ENCODE measurements at places on chromosomes 16 and 17.

GRCh38 chr16:67260426-67261063 is 11.8 kb downstream of the SLC9A5 start:
- DNase-seq: peak; percentile 37

- peak; percentile 66 for DNase-seq
These were observed 43.6 kb downstream of the NOS2 start for GRCh38 chr17:27756467-27757371.

DNA sequence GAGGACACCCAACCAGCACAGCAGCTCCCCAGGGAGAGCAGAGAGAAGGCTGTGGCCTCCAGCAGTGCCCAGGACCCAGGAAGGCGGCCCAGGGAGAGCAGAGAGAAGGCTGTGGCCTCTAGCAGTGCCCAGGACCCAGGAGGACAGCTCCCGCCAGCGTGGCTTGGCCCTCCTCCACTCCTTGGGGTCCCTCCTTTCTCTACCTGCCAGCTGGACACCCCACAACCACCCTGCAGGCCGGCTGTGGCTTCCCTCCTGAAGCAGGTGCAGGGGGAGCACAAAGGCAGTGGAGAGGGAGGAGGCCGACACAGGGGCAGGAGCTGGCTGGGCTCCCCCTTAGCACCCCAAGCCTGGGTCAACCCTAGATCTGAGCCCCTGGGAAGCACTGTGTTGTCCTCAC is 54.1 kb upstream of the FASN start:
- DNase-seq: no peak

DNA sequence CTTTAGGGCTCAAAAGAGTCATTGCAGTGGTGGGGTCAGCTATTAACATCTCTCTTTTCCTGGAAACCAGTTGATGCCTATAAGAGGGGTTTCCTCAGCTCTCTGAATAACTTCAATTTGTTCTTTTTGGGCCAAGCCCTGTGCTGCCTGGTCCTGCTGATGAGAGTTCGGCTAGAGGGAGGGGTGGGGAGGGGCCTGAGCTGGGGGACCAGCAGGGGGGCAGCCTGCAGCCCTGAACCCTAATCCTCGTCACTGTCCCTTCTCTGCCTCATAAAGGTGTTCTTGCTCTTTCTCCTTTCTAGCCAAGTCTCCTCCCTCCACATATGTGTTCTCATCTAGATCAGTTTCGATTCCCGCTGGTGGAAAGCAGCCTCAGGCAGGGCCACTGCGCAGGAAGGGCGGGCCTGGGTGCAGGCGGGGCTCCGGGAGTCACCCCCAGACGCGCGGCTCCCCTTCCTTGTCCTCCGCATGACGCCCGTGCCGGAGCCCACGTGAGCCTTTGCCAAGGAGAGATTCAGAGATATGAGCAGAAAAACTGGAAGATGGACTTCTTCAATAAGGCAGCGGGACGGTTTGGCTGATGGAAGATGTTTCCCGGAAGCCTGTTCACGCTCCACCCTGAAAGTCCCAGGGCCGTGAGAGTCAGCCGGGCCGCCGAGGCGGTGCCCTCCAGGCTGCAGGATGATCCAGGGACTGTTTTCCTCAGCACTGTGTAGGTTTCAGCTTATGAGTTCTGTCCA is 15.0 kb upstream of the RHOT1 start:
- DNase-seq: peak; percentile 92

DNA sequence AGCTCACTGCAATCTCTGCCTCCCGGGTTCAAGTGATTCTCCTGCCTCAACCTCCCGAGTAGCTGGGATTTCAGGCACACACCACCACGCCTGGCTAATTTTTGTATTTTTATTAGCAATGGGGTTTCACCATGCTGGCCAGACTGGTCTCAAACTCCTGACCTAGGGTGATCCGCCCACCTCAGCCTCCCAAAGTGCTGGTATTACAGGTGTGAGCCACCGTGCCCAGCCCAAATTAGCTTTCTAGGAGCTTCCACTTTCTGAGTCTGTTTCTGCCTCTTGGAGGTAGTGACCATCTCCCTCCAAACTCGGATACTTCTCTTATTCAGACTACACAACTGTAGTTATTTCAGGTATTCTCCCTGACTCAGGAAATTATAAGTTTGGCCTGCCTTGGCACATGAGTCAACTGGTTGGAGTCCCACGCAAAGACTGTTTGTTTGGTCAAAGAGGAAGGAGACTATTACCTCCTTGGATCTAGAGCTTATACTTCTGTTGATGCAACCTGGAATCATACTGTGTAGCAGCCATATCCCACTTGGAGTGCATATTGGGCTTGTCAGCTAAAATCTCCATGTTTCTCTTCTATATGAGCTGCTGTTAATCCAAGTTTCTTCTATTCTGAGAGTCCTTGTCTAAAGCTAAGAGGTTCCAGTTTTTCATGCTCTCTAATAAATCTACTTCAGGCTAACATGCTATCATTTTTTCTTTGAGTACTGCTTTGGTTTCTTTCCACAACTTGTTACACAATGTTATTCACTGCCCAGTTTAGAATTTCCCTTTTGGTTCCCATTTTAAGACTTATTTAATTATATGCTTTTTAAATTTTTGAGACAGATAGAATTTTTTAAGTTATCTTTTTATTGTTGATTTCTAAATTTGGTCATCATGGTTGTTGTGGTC is 7.5 kb downstream of the IL4R start:
- no peak for DNase-seq

- DNase-seq: no peak
These were observed 3.3 kb downstream of the AKAP1 start for GRCh38 chr17:57088298-57088697.

DNA sequence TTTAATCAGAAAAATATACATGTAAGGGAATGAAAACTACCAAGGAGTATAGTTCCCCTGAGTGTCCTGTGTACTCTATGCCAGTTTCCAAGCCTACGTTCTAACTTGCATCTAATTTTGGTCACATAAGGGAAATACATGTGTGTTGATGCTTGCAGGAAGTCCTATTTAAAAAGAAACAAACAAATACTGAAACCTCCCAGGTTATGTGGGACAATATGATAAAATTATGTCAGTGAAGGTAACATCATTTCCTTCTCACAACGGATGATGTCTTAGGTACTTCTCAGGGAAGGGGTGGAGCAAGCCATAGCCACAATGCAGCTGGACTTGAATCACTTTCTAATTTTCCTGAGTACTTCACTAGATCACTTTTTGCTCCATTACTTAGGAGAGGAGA is 115.9 kb downstream of the ZFHX3 start:
- DNase-seq: no peak
